RWPE2 (cell line): ENCODE measurements at places on chromosomes 11 and 22.

DNA sequence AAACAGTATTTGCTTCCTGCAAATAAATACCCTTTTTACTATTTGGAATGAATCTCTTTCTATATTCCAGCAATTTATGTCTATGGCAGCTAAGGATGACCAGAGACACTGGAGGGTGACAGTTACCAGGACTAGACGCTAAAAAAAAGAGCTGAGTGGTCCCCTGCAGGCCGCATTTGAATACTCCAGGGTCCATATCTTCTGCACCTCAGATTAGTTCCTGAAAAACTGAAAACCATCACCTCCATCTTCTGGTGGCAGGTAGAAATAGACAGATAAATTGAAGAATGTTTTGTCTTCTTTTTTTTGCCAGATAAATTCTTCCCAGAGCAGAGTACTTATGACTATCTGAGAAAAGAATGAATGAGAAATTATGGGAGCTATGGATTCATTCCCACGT lies 145.6 kb downstream of the CSNK2A3 start:
- no peak for DNase-seq

- DNase-seq = no peak
These were observed 17.5 kb upstream of the SHANK2 start for GRCh38 chr11:71269603-71270511.

GRCh38 chr22:41146573-41146972 lies 54.2 kb downstream of the EP300 start:
- no peak for DNase-seq

GRCh38 chr22:39039306-39040126 lies 1.1 kb upstream of the APOBEC3F start:
- no peak for DNase-seq

DNA sequence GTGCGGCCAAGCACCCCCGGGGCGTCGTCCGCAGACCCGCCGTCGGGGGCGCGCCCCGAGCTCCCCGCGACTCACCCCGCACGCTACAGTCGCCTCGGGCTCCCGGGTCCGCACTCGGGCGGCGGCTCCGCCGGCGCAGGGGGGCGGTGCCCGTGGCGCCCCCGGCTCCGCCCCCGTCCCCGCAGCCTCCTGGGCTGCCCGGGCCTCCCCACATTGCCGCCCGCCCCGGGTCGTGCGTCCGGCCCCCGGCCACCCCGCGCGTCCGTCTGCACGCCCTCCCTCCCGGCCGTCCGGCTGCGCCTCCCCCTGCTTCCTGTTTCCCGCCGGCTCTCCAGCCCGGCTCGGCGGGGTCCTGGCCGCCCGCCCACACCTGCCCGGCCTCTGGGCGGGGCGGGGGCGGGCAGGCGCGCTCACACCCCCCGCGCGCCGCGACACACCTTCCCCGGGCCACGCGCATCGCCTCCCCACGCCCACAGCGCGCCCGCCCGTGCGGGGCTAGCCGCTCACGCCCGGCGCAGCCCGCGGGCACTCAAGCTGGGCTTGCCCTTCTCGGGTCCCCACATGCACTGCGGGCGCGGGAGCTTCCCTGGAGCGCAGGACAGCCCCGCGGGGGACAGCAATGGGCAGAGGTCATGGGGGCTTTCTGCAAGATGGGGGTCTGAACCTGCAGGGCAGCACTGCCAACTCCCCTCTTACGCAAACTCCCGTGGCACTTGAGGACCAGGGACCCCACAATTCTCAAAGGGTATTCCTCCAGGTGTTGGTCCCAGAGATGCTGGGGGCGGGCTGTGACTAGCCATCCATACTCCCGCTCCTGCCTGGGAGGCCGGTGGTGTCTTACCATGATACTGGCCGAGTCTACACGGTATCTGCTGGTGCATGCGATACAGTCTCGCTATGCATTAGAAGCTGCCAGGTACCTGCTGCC lies at the start of gene CARD10:
CARD10 (minus strand) TSS at position 148 of the 928 bp plus-strand sequence. CDS start 215 bp downstream, outside the sequence.
- DNase-seq = peak; percentile 61

DNA sequence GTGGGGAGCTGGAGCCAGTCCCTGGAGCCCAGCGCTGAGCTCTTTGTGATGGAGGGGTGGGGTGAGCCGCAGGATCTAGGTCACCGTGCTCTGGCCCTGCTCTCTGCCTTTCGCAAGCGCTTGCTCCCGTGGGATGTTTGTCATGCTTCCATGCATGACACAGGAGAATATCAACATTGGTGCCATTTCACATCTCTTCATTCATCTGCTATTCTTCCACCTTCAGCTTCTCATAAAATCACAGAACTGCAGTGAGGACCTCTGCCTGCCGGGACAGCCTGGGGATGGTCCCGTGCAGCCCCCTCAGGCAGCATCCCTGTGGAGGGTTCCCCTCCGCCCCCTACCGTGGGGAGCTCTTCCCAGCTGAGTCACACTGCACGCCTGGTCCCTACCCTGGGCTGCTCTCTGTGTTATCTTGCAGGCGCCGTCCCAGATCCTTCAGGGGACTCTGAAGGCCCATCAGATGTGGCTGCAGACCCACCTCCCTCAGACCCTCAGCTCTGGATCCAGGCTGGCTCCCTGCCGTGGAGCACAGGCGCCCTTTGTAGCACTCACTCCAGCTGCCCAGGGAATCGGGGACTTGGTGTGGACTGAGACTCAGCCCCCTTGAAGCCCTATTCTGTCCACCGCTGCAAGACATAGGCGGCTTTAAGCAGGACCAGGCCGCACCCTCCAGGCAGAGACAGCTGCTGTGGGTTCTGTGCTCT lies 5.1 kb upstream of the SEPTIN5 start:
- DNase-seq = peak; percentile 44

GRCh38 chr11:113705871-113706655 lies at the start of gene TMPRSS5:
Gene TMPRSS5, minus strand, starts transcription at chr11:113706308. Its CDS starts 84 bp downstream, at chr11:113706224.
- DNase-seq = no peak

DNA sequence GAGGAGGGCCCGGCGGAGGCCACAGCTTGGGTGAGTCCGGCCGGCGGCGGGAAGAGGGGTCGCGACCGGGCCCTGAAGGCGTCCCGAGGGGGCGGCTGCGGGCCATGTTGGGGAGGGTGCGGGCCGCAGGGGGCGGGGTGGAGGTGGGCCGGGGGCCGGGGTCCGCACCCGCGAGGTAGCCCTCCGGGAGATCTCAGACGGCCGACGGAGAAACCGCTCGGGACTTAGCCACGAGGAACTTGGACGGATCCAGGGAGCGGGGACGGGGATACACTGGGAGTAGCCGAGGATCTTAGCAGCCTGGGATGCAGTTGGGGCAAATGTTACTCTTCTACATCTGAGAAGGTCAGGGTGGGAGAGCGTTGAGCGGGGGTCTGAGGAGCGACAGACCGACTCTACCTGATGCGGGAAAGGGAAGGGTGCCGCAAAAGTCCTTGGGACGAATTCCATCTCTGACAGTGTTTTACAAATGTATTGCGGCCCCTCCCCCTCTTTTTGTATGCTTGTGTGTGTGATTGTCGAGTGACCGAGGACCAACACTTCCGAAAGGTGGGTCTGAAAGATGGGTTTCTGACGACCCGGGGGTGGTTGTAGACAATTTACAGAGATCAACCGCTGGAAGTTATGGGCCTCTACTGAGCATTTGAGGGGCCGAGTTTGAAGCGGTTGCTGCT lies 658 bp downstream of the STIP1 start:
- DNase-seq = no peak

DNA sequence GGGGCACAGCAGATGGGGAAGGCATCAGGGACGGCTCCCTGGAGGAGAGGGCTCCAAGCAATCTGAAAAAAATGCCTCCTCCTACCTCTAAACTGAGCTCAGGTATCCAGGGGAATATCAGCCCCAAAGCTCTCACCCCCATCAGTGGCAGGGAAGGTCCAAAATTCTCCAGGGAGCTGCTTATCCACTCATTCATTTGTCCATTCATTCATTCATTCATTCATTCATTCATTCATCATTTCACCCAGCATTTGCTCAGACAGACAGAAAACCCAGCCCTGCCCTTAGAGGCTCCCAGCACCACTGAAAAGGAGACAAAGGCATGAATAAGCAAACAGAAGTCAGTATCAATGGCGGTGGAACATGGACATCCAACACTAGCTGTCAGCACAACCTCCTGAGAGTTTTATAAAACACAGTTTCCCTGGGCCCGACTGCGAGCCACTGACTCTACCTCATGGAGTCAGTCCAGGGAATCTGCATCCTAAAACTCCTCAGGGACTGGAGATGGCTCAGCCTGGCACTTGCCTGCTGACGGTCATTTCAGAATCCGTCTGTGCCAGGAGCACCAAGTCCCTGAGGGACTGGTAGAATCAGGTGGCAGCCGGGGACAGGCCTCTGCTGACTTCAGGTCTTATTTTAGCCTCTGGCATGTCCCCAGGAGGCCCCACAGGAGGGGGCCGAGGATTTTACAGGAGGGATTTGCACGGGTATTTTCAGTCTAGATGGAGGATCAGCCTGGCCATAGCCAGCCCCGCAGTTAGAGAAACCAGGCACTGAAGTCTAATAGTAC lies 164.6 kb downstream of the MN1 start:
- DNase-seq = no peak

DNA sequence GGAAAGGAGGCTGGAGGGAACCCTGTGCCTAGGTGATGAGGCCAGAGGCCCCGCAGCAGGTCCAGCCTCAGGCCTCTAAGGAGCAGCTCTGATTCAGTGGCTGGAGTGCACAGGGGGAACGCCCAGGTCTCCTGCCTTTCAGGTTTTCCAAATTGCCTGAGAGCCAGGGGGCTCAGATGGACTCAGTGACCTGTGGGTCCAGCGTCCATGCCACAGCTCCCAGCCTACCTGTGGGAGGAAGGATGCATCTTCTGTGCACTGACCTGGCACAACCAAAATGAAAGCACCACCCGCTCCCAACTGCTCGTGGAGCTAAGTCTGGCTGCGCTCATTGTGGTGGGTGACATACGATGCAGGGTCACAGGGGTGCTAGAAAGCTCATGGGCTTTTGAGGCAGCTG lies 82.8 kb downstream of the FEZ1 start:
- DNase-seq = no peak
